T-helper 17 cell (primary cell): ENCODE measurements at places on chromosomes 3 and 15.

- no peak for DNase-seq
Observed at GRCh38 chr3:23325466-23326065, 122.4 kb downstream of the UBE2E2 start.

DNA sequence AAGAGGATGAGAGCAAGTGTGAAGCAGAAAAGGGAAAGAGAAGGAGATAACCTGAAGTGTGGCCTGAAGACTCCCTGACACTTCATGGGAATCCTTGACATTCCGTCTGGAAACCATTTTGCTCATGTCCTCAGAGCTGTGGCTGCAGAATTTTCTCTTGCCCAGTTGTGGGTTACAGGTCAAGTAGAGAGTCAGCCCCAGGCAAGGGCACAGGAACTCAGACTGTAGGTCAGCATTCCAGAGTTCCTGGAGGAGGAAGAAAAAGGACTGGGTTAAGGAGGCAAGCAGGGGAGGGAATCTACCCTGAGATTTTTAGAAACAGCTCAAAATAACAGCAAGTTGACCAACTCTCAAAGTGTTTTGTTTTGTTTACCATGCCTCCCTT, 4.1 kb upstream of the THSD4 start:
- DNase-seq, result no peak

- no peak for DNase-seq
Observed at GRCh38 chr15:90558171-90558573, 28.4 kb downstream of the CRTC3 start.

DNA sequence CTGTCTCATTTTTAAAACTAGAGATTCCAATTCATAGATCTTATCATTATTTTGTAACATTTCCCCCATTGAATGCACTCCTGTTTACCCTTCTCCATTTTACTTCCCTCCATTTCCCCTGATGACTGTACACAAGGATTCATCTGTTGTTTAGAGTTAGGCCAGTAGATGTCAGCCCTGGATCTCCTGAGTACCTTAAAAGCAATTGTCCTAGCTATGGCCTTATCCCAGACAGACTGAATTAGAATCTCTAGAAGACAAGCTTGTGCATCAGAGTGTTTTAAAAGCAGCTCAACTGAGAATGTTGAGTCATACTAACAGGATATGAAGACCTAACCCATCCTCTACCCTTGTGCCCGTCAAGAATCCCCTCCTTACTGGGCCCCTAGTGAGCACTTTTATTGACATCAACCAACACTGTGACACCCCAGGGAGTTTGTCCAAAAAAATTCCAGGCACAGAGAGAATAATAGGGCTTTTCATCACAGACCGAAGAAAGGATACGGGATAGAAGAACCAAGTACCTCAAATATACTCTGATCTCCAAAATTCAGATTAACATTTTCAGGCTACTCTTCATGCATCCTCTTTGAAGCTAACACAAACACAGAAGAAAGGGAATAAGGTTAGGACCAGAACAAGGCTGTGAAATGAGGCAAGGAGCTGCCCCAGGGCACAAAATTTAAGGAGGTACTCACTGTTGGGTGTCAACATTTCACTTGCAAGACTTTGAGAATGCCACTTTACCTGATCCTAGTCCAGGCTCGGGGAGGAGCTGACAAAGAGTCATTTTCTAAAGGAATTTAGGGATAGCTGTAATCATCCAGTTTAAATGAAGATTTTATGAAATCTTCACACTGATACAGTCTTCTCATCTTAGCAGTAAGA, 17.1 kb downstream of the ZBED2 start:
- DNase-seq, result no peak

- no peak for DNase-seq
Observed at GRCh38 chr15:49313650-49314049, 109.4 kb upstream of the FGF7 start.
